DND-41 (cell line): ENCODE measurements at places on chromosomes 5 and 9.

DNA sequence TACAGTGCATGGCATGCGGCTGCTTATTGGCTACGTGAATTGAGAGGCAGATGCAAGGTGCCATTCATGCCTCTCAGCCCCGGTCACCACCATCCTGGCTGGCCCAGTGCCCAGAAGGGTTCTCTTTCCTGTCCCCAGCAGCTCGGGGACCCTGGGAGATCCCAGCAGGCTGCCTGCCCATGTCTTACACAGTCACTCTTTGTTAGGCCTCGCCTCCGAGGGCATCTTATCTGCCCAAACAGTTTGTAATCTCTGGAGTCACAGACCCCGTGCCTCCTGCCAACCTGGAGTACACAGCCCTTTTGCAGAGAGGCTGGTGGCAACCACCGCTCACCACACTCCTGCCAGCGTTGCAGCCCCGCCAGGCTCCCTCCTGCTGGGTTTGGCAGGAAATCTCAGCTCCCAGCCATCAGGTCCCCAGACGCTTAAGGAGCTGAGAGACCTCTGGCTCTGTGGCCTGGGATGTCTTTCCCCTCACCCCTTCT lies 7.0 kb upstream of the AK1 start:
- no peak for DNase-seq

DNA sequence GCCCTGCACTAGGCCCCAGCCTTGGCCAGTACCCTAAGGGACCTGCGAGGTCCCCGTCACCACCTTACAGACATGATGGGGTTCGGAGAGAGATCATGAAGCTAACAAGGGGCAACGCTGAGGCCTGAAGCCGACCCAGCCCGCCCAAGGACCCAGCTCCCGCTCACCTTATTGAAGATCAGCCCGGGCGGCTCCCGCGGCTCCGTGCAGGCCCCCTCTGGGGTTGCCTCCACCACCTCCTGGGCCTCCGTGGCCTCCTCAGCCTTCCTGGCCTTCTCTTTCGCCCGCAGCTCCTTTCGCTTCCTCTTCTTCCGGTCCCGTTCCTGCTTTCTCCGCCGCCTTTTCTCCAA lies 3.6 kb downstream of the SURF6 start:
- DNase-seq = no peak

GRCh38 chr9:10228082-10228481 lies 384.7 kb downstream of the PTPRD start:
- DNase-seq = no peak

DNA sequence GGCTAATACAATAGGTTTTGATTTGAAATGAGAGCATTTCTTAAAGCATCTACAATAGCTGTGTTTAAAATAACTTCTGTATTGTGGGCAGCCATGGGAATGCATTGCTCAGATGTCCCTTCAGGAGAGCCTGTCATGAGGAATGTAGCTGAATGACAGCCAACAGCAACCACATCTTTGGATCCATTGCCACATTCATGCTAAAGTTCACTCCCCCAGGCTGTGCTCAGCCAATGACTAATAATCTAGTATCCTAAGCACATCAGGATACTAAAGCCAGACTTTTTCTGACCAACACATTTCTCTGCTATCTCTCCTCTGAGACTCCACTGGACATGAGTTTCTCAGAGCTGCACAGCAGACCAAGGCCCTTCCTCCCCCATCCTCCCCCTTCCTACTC lies 45.5 kb downstream of the HTR1A start:
- no peak for DNase-seq

DNA sequence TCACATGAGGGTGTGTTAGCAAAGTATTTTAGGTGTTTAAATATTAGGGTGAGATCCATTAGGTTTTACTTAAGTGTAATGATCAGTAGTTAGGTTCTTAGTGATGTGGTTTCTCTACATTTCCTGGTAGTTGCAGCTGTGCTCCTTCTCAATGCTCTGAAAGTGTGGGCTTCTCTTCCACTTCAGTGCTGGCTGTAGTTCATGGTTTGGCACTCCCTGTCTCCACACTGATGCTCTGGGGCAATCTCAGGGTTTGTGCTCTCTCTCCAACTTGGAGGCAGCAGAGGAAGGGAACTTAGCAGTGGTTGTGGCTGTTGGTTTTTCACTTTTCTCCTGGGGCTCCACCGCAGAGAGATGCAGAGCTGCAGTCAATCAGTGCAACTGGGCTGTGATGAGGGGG lies 507.5 kb downstream of the TMEM232 start:
- DNase-seq = peak; percentile 74

DNA sequence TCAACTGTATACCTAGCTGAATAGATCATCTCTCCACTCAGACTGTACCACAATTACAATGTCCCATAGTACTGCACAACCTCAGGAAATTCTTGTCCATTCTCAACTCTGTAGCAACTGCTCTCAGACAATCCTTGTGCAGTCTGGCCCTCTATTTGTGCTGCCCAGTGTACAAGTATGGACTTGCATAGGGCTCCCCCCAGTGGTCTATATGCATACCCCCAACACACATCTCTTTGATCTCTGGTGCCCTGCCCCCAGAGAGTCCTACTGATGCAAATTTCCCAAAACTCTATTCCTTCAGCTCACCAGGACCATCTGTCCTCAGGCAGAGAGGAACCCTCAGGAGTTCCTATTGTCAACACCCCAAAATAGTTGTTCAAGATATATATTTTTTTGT lies 205.3 kb downstream of the SLCO4C1 start:
- peak; percentile 17 for DNase-seq

GRCh38 chr9:69817202-69817601 lies 3.4 kb upstream of the CFAP95 start:
- DNase-seq = no peak

DNA sequence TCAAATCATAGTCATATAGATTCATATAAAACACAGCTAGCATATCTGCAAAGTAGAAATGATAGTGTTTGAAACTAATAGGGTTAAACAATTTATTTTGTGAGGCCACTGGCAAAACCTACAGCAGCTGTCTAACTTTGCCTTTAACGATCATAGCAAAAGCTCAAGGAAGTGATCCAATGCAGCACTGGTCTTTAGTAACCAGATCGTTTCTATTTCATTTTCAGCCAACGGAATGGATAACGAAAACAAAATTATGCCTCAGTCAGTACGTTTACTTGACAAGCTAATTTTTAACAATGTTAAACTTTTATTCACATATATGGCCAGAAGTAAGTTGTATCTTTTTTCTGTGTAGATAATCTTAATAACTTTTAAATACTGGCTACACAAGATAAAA lies 17.7 kb downstream of the MLLT3 start:
- no peak for DNase-seq

DNA sequence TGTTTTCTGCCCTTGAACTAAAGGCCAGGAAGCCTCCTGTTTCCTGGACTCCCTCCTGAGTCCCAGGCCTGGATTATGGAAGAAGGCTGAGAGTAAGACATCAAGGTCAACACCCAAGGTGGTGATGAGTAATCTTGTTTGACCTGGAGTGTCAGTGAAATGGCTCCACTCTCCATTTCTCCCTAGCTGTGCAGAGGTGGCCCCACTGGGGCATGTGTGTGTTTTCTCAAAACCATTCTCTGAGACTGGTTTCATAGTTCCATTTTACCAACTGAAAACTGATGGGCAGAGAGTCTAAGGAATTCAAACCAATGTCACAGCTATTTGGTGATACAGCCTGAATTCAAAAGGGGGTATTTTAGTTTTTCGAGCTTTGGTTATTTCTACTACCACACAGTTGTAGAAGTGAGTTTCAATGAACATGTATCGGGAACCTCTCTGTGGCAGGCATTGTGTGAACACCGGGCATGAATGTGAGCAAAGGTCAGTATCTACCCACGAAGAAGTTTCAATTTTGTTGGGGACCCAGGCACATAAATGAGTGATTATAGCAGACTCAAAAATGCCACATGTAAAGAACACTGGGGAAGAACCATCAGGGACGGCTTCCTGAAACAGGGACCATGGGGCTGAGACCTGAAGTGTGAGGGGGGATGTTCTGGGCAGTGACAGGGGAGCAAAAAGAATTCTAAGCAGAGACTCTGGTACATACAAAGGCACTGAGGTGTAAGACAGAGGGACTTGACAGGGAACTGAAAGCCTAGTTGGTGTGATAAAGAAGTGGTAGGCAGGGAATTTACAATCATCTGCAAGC lies 269.6 kb upstream of the KLF4 start:
- no peak for DNase-seq

DNA sequence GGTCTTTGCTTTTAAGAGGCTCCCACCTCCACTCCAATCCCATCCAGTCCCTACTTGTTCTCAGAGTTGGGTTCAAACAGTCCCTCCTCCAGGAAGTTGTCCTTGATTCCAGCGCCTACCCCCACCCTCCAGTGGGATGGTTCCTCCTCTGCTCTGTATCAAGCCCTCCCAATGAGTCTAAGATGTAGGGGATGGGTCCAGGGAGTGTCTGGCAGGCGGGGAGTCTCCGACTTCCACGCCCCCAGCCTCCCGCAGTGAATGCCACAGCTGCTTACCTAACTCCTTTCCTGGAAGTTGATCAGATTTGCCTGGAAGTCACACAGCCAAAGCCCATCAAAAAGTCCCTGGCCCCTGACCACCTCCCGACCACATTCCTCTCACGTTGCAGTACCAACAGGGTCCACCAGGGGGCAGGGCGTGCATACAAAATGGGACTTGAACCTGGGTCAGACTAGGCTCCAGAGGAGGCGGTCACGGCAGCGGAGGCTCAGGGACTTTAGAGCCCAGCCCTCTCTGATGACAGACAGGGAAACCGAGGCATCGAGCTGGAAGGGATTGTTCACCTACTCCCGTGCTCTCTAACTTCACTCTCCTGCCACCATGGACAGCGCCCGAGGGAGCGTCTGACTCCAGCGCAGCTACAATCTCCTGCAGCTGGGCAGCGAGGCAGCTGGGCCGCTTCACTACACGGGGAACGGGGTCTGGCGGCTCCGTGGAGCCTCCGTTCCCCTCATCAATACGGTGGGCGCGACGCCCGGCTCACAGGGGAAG lies 25.0 kb upstream of the TDRD7 start:
- peak; percentile 61 for DNase-seq

GRCh38 chr5:127353327-127353726 lies 62.7 kb downstream of the MEGF10 start:
- DNase-seq = no peak

- DNase-seq = no peak
These were observed 11.7 kb downstream of the ARPC5L start for GRCh38 chr9:124873664-124874063.

DNA sequence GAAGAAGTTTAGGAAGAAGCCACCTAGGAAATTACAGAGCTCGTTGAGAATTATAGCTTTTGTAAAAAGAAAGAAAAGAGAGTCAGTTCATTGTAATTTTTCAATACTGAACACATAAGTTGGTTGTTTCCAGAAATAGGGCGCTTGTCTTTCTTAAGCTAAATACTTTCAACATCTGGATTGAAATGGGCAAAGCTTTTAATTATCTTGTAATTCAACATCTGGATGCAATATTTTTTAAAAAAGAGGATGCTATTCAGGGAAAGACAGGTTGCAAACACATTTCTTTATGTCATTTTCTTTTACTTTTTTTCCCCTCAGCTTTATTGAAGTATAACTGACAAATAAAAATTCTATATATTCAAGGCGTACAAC lies 100.7 kb upstream of the TRPC7 start:
- DNase-seq = no peak

DNA sequence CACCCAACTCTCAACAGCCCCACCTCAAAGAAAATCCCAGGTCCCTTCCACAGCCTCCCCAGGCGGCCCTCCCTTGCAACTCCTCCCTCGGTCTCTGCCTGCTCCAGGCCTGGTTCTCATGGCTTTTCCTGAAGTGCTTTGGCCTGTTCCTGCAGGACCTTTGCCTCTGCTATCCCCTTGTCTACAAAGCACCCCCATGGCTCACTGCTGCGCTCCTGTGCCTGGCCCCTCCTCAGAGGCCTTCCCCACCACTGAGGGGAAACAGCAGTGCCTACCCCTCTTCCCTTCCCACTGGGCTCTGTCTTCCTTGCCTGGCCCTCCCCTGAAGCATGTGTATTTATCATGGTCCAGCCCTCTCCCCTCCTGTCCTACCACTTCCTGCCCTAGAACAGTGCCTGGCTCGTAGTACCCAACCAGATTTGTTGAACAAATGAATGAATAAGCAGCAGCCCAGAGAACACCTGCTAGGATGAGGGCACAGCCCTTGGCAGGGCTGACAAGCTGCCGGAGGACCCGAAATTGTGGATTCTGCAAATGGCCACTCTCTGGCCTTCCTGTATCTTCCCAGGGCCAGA lies 68.6 kb upstream of the LRRTM2 start:
- DNase-seq = peak; percentile 31

GRCh38 chr5:159478950-159479349 lies 148.7 kb upstream of the IL12B start:
- peak; percentile 70 for DNase-seq

GRCh38 chr5:131974622-131974955 lies 29.1 kb upstream of the MEIKIN start:
- no peak for DNase-seq

DNA sequence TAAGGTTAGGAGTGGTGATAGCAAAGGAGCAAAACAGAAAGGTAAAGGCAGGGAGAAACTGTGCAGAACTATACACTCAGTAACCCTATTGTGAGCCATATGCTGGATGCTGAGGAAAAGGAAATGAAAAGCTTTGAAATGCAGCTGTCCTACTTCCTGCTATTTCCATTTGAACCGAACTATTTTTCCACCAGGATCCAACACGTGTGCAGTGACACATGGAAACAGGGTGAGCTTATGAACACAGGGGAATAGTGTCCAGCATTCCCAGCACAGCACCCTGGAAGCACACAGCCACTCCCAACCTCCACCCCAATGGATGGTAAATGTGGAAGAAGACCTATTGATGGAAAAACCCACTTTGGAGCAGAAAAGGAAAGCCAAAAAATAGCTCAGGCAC lies 69.0 kb upstream of the SLC12A2 start:
- DNase-seq = no peak

DNA sequence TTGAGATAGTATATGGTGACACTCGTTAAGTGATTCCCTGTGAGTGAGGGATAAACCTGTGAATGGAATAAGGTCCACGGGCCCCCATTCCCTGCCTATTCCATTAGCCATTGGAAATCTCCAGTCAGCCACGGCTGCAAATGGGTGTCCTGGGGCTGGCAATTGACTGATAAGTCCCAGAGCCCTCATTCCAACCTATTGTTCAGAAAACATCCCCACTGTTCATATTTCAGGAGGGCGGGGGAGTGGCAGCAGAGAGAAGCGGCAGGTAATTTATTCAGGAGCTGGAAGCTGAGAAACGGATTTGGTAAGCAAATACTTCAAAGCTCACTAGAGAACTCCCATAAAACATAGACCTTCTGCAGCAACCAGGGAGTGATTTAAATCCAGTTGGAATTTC lies 42.0 kb downstream of the TMEM174 start:
- DNase-seq = no peak
